Activated CD8-positive, alpha-beta memory T cell treated with anti-CD3 and anti-CD28 coated beads for 4 hours (primary cell): ENCODE measurements at places on chromosomes 1 and 21.

DNA sequence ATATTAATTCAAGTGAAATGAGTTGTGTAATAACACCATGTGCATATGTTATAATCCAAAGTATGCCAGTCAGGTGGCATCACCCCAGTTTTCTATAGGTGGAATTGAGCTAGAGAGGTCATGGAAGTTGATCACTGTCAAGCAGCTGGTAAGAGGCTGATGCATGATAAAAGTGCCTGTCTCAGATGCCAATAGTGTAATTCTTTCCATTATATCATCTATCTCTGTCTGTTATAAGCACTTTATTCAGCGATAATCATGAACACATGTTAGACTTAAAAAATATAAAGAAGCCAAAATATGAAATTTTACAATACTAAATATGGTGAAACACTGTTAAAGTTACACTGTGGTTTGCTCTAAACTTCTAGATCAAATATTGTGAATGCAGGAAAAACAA, 156.6 kb downstream of the DNM3 start:
- no peak for DNase-seq

DNA sequence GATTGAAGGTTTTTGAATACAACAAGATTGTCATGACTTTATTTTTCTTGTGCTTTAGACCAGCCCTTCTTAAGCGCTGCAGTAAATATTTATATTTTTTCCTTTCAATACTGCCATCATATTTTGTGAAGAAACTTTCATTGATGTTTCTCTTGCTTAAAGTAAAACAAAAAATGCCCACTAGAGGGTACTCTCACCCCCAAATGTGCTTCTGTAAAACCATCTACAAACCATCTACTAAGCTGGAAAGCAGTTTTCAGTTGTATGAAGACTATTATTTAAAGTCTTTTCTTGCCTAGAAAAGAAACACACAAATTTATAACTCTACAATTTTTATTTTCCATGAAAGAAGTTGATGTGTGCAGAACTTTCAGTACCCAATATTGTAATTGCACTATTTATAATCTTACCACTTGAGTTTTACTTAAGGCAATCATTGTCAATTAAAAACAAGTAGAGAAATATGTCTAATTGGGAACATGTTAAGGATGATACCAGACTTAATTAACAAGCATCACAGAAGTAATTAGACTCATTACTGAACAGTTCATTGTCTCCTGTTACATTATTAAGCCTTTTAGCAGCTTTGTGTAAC, 10.7 kb downstream of the LEPR start:
- DNase-seq: no peak

DNA sequence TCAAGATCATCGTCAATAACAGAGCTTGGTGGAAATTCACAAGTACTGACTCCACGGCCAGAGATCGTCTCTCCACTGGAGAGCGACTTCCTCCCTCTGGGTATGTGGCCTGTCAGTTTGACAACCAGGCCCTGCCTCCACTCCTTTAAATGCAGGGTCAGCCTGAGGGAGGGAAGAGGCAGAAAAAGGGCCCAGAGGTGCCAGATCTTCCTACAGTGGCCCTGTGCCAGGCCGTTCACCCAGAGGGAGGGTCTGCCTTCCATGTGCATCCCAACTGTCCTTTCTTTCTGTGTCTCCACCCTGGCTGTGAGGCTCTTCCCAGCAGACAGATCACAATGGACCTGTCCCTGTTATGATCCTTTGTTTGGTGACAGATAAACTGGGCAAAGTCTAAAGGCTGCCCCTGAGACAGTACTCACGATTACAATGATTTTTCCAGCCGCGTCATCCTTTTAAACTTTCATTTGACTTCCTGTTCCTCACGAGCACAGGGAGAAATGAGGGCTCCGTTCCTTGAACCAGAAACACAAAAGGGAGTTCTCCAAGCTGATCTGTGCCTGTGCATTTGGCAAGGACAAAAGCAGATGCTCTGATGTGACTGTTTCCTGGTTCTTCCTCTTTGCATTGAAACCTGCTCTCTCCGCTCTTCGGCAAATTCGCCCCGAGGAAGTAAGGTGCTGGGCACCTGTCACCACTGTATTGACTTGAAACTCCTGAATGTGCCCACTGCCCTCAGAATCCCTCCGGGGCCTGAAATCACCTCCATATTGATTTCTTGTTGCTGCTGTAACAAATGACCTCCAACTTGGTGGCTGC, 126.7 kb downstream of the PGBD5 start:
- no peak for DNase-seq

GRCh38 chr1:246629976-246630375, 63.7 kb downstream of the CNST start:
- DNase-seq: no peak

DNA sequence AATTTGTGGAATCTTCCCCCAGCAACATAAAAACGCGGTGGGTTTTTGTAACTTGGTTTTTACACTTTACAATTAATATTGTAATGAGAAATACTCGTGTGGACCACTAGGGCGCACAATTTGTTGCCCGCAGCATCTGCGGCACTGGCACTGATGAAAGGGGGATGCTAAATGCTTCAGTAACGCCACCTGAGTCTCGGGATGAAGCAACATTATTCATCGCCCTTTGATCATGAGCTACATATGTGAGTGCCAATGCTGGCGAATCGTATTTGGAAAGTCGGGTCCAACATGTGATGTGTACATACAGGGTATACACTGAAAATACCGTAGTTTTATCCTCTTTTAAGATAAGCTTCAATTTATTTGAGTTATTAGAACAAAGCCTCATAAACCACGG, 34.2 kb upstream of the COX20 start:
- DNase-seq: peak; percentile 35

- no peak for DNase-seq
Observed at GRCh38 chr1:236508593-236509027, 15.2 kb upstream of the LGALS8 start.

- no peak for DNase-seq
Observed at GRCh38 chr21:35510294-35510693, 461.2 kb upstream of the RUNX1 start.

DNA sequence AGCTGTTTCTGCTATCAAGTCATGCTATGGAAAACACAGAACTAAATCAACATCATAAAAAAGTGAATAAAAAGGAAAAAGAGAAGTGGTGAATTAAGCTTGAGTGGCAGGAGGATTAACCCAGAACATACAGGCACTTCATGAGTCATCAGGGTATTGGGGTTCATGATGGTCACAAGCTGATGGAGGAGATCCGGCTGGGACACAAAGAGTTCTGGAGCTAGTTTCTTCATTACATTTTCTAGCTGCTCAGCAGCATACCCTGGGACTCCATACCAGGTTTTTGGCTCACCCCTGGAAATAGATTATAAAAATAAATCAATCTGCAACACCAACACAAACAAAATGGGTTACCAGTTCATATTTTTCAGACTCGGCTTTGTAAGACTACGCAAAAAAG, 42.5 kb upstream of the SYT2 start:
- DNase-seq: no peak

- no peak for DNase-seq
Observed at GRCh38 chr1:15020943-15021745, 132.4 kb upstream of the TMEM51 start.

DNA sequence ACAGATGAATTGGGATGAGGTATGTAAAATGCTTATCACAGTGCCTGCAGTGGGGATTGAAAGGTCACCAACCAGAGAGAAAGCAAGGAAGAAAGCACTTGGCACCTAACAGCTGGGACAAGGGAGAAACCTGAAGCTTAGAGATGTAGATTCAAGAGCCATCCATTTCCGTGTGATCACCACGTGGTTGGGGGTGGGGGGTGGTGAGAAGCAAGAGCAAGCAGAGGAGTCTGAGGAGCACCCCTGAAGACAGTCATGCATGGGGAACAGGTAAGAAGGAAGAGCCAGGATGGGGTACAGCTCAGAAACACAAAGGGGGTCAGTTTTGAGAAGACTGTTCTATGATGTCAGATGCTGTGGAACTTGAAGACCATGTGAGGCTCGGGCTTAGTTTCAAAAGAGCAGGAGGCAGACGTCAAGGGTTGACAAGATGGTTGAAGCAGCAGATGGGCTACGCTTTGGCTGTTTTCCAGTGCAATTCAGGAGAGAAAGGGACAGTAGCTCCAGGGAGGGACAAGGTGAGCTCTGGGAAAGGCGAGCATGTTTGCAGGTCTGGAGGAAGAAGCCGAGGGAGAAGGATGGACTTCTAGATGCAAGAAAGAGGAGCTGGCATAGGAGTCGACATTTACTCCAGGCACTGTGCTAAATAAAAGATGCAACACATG, 17.4 kb downstream of the KANK4 start:
- DNase-seq: no peak

- no peak for DNase-seq
Observed at GRCh38 chr1:33860671-33861070, 3.2 kb upstream of the HMGB4 start.

DNA sequence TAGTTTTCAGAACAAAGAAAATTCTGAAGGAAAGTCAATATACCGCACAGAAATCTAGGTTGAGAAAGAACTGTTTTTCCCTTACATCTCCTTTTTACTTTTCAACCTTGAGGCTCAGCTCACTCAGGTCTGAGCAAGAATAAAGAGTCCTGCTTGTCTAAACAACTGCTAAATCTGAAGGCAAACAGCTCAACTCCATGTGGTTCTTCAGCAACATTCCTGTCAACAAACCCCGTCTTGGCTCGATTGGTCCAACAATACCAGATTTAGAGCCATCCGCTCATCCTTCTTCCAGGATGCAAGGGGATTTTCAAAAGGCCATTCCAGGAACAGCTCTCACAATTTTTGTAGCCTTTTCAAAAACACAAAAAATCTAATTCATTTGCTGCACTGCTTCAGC, 119.8 kb downstream of the HLCS start:
- DNase-seq: no peak

DNA sequence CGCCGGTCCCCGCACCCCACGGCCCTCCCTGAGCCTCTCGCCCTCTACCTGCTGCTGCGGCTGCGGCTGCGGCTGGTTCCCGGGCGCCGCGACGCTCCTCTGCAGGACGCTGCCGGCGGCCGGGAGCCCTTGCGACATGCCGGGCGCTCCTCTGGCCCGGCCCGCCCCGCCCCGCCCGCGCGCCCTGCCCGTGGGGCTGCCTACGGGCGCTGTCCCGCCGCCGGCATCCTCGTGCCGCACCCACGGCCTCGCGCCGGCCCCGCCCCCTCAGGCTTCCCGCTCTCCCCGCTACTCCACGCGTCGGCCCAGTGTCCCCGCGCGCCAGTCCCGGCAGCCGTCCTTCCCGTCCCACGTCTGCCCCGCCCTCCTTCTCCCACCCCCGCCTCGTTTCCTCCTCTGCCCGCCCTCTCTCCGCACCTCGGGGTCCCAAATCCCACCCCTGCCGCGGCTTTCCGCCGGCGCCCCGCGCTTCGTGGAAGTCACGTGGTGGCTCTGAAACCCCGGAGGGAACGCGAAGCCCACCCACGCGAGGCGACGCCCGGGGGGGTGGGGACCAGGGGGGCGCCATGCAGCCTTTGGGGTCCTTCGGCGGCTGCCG, at the start of gene BATF3:
Gene BATF3, minus strand, starts transcription at position 216 of the 598 bp plus-strand sequence. Its CDS starts 78 bp downstream, at position 138.
- DNase-seq: no peak

DNA sequence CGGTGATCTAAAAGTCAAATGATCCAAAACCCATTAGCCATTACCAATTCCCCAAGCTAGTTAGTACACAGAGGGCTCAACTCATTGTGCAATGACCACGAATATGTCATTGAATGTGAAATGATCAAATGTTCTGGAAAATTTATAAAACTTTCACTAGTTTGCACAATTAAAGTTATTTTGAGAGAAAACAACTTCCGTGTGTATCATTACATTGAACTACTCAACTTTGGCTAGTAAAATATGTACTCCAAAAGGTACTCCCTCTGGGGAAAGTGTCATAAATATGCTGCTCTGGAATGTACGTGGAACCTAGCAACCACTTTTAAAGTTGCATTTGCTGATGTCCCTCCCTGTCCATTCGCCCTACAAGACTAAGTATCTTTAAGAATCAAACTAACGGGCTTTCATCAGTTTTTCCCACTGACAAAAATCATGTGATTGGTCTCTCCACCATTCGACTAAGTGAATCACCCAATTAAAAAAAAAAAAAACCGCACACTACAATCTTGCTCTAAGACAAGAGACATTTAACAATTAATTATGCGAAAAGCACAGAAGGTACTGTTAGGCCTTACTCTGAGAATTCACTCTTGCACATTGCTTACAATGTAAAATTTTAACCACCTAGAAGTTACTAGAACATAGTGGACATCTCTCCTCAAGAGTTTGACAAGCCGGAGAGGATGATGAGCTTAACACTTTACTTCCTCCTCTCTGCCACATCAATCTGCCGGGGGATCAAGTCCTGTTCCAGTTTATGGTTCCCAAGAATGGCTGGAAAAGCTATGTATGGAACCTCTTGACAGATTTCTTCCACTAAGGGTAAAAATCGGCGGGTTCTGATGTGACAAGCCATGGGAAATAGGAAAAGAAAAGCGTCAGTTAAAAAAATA, 1.2 kb downstream of the ACBD3 start:
- no peak for DNase-seq

DNA sequence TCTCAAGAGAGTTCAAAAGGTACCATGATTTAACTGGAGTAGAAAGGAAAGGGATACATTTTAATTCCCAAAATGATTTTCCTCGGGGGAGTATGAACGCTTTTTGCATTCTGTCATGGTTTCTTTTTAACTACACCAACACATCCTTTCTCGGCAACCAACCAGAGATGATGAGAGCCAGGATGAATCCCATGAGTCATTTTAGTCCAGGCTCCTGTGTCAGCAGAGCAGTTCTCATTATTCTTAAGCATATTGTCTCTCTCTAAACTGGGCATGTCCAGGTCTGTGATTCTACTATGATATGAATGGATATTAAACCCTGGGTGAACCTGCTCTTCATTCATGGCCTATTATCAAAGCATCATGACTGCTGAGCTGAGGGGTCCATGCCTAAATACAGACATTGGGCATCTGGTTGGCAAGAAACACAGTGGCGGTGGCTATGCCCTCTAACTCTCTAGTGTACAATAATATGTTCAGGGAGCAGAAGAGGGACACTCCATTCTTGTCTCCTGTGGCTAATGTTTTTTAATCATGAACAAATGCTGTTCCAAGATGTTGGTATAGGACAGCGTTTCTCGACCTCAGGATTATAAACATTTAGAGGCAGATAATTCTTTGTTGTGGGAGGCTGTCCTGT, 124.3 kb upstream of the ESRRG start:
- no peak for DNase-seq

GRCh38 chr1:27007909-27008582, 4.6 kb downstream of the TENT5B start:
- no peak for DNase-seq

DNA sequence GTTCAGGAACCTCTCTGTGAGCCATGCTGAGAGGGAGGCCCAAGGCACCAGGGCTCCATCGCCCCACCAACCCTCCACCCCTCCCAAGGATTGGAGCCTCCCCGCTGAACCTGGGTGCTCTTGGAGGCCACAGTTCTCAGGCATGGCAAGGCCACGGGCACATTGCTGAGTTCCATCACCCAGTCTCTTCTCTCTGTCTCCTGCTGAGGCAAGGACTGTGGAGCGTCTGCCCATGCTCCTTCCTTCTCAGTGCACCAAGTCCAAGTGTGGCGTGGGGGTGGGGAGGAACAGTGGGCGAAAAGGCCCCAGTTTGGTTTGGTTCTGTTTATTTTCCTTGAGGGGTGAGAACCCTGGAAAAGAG, 2.8 kb upstream of the KNCN start:
- DNase-seq: no peak
